Kidney (tissue), 22 donors: ENCODE measurements at places on chromosomes 7 and 10.

- DNase-seq, result peak; percentile 37
Measured at GRCh38 chr10:126049759-126050700, 153.7 kb downstream of the FANK1 start.

- no peak for DNase-seq
Measured at GRCh38 chr10:86936661-86937501, 20.5 kb downstream of the MMRN2 start.

GRCh38 chr10:5618829-5619228 lies 47.6 kb downstream of the ASB13 start:
- DNase-seq, result peak; percentile 37

DNA sequence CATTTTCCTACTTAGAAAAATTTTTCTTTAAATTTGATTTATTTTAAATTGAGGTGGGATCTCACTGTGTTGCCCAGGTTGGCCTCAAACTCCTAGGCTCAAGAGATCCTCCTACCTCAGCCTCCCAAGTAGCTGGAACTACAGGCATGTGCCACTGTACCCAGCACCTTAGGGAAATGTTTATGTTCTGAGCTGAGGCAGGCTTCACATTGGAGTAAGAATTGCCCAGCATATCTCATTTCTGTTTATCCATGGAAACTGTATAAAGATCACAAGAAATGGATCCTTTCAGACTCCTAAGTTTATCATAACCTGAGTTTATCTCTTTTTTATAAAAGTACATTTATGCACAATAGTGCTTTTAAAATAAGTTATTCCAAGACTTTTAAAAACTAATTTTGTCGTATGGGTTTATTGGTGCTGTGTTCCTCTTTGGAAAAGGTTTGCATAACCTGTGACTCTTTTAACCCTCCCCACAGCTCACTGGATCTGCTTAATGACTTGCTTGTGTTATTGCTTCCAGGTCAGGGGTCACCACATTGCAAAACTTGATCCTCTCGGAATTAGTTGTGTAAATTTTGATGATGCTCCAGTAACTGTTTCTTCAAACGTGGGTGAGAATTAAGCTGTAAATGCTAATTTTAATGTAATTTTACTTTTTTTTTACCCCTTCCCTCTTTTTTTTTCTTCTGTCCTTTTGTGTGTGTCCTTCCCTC lies 40.7 kb downstream of the OGDH start:
- DNase-seq, result peak; percentile 52

GRCh38 chr7:84302949-84303348 lies 108.4 kb upstream of the SEMA3A start:
- no peak for DNase-seq

DNA sequence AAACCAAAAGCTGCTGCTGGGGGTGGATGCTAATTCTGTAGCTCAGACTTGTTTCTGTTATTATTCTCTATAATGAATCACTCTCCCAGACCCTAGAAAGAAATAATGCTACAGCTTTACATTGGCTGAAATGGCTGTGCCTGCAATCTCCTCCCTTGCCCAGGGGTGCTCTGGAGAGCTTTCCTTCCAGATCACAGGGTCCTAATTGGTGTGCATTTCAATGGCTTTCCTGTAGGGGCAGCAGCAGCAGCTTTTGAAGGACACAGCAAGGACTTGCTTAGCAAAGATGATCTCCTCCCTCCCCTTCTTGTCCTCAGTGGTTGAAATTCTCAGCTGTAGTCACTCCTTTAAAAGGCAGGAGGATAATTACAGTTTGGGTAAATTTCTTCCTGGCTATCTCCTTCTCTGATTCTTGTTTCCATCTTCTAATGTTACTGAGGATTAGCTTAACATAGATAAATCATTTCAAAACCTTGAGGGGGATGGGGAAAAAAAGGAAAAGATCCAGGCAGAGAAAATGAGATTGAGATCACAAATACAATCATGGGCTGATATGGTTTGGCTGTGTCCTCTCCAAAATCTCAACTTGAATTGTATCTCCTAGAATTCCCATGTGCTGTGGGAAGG lies 120.2 kb upstream of the CTTNBP2 start:
- DNase-seq, result peak; percentile 87

DNA sequence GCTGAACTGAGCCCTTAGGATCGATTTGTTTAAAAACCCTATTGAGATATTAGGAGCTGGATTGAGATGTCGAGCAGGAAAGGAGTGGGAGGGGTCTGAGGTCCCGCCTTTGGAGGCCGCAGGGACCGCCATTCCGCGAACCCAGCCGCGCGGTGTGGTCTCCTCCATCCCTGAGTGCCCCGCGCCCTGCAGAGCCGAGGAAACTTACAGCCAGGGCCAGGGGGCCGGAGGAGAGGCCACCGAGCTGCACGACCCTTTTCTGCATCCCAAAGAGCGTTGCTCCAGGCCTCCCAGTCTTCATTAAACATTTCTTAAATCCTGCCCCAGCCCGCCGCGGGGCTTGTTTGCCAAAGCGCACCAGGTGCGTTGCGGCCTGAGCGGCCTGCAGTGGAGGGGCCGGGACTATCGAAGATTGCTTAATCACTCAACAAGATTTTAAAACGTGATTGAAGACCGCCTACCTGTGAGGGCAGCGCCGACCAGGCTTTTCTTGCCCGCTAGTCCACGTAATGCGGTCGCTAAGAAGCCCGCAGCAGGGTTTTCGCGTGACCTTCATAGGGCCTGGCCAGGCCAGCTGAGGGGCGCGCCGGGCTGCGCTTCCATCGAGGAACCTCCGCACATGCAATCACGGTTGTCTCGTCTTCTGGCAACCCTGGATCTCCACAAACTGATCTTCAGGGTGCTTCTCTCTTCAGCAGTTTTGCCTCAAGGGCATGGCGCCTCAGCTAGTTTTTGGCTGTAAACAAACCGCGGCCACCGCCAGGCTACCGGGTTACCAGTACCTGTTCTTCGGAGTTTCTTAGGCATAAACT lies 2.0 kb upstream of the CTBP2 start:
- DNase-seq, result peak; percentile 64

DNA sequence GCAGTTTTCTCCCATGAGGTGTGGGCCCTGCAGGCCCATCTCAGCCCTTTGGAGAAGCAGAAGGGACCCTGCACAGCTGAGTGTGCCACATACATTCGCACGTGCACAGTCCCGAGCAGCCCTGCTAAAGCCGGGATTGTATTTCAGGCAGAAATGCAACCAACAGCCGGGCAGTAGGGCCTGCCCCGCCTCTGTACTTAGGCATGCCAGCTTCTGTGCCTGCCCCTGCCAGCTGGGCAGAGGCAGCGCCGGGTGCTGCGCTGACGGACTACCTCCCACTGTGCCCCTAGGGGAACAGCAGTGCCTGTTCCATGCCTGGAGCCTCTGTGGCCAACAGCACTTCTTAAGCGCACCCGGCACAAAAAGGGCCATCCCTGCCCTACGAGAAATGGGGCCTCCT lies 170.3 kb downstream of the NEURL1 start:
- DNase-seq, result peak; percentile 64

- no peak for DNase-seq
Measured at GRCh38 chr7:21656081-21656480, 113.2 kb downstream of the DNAH11 start.

DNA sequence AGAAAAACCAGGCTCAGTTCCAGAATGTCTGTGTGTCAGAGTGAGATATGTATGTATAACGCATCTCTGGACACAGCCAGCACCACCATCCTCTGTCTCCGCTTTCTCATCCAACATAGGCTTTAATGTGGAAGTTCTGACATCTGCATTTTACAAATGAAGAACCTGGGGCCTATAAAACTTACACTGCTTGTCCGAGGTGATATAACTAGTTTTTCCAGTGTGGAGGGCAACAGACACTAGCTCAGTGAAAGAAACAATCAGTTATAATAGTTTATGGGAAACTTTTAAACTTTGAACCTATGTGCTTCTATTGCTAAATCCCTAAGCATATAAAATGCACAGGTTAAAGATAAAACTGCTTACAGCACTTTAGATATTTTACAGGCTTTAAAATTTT lies 208.7 kb downstream of the CRPPA start:
- no peak for DNase-seq

DNA sequence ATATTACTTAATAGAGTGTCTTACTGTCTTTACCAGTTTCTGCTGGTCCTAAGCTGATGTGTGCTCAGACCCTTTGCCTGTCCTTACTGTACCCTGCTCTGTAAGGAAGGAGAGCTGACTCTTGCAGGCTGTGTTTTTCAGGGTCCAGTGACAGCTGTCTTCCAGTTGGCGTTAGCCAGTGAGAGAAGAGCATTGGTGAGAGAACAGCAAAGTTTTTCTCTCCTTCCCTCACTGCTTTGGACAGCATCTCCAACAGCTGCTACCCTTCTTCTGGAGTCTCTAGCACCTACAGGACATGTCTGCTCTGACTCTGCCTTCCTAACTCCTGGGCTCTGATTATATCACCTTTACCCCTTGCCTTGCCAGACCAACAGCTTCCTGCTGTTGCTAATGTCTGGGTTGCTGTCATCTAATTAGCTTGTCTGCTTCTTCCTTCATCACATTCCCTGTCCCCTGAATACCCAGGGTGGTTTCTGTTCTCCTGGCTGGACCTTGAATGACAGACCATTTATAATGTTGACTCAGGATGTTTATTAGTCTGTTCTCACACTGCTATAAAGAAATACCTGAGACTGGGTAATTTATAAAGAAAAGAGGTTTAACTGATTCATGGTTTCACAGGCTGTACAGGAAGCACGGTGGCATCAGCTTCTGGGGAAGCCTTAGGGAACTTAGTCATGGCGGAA lies 23.5 kb upstream of the PANK1 start:
- no peak for DNase-seq

DNA sequence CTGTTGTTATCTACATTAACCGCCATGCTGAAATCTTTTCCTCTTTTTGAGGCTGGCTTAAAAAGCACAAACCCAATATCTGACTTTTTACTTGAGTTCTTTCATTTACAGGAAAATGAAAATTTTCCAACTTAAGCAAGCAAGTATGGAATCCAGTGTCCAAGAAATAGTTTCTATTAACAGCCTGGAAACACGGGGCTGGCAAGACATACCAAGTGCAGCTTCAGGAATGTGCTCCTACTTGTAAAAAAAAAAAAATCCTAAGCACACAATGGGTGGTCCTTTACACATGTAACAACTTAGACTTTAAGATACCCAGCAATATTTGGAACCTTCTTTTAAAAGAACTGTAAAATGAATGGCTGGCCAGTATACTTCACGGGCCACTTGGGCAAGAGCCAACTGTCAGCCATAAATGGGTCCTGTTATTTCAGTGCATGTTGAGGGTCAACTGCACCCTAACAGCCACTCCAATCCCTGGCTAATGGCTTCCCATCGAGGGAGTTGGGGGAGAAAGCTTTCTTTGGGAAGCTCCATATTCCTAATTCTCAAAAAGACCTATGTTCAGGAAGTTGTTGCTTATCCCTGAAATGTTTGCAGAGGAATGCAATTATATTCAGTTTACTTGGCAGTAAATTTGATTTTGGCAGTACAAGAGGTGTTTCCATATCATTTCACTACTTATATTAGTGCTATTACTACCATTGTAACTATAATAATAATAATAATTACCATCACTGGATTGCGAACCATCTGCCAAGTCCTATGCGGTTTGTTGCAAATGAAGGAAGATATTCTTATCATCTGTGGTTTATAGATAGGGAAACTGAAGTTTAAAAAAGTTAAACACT lies 236.4 kb upstream of the TMEM72 start:
- DNase-seq, result no peak

GRCh38 chr7:3887096-3887690 lies 586.1 kb downstream of the SDK1 start:
- no peak for DNase-seq

- no peak for DNase-seq
Measured at GRCh38 chr7:82105463-82105862, 335.6 kb upstream of the HGF start.

- no peak for DNase-seq
Measured at GRCh38 chr10:60611291-60611747, 167.0 kb upstream of the CDK1 start.

DNA sequence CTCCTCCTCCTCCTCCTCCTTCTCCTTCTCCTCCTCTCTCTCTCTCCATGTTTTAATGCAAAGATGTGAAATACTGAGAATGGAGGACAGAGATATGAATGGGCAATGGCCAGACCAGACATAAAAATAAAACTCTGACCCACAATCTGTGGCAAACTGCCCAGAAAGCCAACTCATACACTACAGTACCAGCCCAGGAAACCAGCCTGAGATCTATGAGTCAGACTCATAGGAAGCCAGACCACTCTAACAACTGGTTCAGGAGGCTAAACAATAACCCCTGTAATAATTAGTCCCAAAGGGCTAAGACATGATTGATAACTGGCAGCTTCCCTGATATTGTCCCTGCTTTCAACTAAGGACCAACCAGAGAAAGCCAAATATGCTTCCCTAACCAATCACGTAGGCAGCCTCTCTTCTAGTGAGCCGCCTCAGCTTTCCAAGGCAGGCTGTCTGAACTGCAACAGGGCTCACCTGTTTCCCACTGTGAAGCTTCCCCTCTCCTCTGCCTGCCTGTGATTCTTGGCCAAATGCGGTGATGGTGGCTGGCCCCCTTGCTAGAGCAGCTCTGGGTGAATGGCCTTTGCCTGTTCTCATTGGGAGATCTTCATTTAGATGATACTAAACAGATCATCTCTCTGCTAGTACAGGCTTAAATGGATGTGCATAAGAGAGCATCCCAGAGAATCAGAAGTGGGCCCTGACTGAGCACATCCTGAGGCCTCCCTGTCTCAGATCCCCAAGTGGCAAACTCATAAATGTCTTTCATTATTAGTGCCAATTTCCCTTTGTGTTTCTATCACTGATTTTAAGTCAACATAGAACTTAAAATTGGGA lies 817.6 kb downstream of the TNS3 start:
- DNase-seq, result no peak

DNA sequence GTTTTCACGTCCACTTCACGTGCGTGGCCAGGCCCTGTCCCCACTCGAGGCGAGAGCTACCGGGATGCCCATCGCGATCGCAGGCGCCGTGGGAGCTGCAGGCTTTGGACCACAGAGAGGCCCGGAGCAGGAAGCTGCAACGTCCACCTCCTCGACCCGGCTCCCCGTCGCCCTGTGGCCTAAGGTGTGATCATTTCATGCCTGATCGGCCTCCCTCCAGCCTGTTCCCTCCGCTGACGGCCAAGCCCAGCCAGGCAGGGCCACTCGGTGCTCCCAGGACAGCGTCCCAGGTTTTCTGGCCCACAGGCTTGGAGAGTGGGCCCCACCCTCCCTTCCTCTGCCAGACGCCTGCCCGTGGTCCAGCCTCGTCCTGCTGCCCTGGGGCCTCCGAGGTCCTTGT lies 19.6 kb downstream of the KNDC1 start:
- DNase-seq, result peak; percentile 52

GRCh38 chr7:69864274-69864673 lies 266.0 kb downstream of the AUTS2 start:
- no peak for DNase-seq

GRCh38 chr10:116183733-116184511 lies 89.1 kb downstream of the GFRA1 start:
- no peak for DNase-seq

GRCh38 chr7:114689406-114689805 lies 232.5 kb upstream of the MDFIC start:
- DNase-seq, result peak; percentile 33

GRCh38 chr10:112782200-112782907 lies 167.7 kb upstream of the TCF7L2 start:
- no peak for DNase-seq

- DNase-seq, result no peak
Measured at GRCh38 chr10:65571011-65571570, 1354.7 kb upstream of the LRRTM3 start.
